ENCODE measurements at places on chromosomes 3 and 15.

DNA sequence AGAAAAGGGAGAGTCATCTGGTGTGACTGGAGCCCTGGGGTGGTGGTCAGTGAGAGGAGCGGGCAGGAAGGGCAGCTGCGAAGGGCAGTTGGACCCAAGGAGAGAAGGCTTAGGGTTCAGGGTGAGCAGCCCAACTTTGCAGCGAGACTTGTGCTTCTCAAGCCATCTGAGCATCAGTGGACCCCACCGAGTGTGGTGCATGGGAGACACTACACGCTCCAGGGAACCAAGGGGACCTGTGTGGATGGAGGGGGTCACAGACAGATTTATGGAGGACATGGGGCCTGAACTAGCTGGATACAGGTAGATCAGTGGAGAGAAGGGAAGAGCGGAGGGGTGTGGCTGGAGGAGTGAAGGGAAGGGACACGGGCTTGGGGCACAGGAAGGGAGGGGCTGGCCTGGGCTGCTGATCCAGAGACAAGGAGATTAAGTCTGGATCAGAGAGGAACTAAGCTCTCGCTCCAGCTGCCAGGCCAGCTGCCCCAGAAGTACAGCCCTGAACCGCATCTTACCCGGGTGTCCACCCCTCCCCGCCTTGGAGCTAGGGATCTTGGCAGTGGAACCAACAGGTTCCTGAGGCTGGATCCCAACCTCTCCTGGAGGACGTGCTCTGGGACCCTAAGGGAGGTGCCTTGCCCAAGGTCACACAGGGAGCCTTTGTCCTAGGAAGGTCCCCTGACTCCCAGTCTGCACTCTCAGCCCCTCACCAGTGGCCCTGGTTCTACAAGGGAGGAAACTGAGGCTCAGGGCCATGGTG, 120.5 kb downstream of the CORO2B start:
- no peak for DNase-seq

DNA sequence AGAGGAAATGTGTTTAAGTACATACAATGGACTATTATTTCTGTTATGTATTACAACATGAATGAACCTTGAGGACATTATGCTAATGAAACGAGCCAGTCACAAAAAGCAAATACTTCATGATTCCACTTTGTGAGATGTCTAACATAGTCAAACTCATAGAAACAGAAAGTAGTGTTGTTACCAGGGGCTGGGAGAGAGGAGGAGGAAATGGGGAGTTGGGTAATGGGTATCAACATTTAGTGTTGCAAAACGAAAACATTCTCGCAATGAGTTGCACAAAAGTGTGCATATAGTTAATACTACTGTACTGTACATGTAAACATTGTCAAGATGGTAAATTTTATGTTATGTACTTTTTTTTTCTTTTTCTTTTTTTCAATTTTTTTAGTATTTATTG, 194.3 kb downstream of the IL5RA start:
- DNase-seq: no peak

- DNase-seq: no peak
Observed at GRCh38 chr15:67564021-67564967, 21.8 kb downstream of the MAP2K5 start.

- no peak for DNase-seq
Observed at GRCh38 chr3:46024131-46024530, 3.2 kb downstream of the XCR1 start.

- no peak for DNase-seq
Observed at GRCh38 chr15:26242565-26243071, 379.5 kb upstream of the ATP10A start.

DNA sequence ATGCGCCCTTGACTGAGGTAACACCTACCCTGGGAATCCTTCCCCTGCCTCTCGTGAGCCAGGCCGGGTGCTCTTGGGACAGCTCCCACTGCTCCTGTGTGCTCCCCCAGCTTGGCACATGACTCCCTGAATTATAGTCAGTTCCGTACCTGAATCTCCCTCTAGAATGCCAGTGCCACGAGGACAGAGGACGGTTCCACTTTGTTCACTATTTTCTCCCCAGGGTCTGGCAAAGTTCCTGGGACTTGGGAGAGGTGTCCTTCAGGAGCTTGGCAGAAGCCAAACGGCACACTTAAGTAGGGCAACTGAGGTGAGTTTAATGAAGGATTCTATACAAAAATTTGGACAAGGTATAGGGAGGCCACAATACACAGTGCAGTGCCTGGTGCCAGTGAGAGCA, 9.8 kb downstream of the CCR5AS start:
- DNase-seq: no peak
